ENCODE measurements at places on chromosomes 5 and 9.

- peak; percentile 62 for DNase-seq
Observed at GRCh38 chr9:34502891-34503290, 19.9 kb downstream of the ENHO start.

- no peak for DNase-seq
Observed at GRCh38 chr5:151288180-151288579, 15.4 kb downstream of the SLC36A3 start.

DNA sequence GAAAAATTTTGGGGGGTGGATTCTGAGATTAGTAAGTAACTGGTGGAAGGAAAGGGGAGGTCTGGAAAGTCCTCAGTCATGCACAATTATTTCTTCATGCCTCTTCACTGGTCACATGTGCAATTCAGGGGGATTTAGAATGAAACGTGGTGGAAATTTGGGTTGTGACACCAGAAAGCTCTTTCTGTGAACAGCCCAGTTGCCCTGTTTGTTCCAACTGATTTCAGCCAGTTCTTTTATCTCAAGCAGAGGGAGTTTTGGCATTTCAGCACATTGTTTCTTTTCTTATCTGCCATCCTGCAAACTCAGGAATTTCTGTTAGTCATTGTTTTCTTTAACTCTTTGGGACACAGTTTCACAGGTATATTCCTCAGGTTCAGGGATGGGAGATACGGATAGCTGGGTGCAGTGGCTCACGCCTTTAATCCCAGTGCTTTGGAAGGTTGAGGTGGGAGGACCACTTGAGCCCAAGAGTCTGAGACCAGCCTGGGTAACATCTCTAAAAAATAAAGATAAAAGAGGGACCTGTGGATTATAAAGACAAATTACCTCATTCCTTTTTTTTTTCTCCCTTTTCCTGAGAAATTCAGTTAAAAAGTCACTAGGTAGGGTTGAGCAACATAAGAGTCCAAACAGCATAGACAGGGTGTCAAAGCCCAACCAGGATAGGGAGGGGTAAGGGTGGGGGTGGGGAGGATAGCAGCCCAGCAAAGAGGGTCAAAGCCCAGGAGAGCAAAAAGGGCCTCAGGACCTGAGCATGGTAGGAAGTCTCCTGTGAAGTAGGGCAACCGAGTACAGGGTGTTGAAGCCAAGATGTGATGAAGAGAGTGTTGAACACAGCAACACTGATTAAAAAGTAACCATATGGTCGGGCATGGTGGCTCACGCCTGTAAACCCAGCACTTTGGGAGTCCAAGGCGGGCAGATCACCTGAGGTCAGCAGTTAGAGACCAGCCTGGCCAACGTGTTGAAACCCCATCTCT, 5.4 kb upstream of the B4GALT1 start:
- no peak for DNase-seq

- no peak for DNase-seq
Observed at GRCh38 chr9:114454652-114455051, 50.6 kb downstream of the WHRN start.

DNA sequence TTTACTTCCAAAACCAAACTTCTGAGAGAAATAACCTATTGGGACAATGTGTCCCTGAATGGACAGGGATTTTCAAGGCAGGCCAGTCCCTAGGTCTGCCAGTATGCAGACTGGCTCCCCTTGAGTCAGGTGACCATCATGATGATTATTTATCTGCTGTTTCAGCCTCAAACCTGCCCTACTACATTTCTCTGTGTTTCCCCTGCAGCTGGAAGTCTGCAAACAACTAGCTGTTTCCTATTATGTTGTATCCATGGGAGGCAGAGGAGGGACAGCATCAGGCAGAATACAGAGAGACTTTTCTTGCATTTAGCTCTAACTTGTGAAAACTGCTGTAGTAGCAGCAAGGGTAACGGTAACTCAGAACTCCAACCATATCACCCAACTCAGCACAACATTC, 36.2 kb upstream of the IFNK start:
- no peak for DNase-seq

GRCh38 chr9:130938652-130939404, at the start of gene FIBCD1:
FIBCD1 (minus strand) TSS chr9:130939247; CDS start chr9:130938607, 640 bp downstream.
- no peak for DNase-seq

GRCh38 chr9:89661391-89661949, 56.7 kb downstream of the GADD45G start:
- peak; percentile 31 for DNase-seq
